ENCODE measurements at places on chromosomes 4 and X.
A peak's percentile ranks its signal among the peaks of the same experiment; 100 is the strongest.

DNA sequence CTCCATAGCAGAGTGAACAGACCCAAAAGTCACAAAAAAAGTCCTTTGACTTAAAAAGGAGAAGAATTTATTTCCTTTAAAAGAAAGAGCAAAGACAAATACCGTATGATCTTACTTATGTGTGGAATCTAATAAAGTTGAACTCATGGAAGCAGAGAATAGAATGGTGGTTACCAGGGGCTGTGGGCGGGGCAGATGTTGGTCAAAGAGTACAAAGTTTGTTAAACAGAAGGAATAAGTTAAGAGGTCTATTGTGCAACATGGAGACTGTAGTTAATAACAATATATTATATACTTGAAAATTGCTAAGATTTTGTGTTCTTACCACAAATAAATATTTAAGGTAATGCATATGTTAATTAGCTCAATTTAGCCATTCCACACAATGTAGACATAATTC lies 173.3 kb upstream of the S100G start:
- DNase-seq, result no peak

- DNase-seq, result peak; percentile 30
Measured at GRCh38 chr4:130336585-130337217, 1240.7 kb downstream of the C4orf33 start.

- DNase-seq, result no peak
Measured at GRCh38 chr4:176883108-176883550, 90.4 kb upstream of the VEGFC start.

- no peak for DNase-seq
Measured at GRCh38 chr4:83677656-83678055, 141.7 kb downstream of the GPAT3 start.

DNA sequence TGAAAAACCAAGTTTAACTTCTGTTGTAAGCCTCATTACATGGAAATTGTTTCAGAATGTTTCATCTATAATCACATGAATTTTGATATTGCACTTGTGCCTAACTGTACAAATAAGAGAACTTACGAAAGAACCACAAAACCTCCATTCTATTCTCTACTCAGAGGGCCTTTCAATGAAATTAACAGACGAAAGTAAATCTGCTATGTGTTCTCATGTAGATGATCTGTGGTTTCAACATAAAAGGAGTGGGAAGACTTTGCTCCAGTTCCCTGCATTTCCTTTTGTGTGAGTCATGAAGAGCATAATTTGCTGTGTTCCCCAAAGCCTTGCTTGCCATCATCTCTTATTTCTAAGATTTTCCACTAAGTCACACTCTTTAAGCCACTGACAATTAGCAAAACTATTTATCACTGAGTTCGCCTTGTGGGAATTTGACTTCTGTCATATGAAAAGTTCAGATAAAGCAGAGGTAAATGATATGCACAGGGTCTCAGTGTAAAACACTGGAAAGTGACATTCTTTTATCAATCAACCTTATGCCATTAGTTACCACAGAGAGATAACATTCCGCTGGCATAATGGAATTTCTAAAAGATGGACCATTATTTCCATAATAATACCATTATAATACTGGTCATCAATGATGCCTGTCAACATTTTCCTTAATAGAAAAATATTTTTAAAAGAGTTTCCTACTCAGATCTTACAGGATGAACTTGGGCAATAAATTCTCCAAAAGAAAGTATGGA lies 329.8 kb downstream of the NR3C2 start:
- DNase-seq, result peak; percentile 67

DNA sequence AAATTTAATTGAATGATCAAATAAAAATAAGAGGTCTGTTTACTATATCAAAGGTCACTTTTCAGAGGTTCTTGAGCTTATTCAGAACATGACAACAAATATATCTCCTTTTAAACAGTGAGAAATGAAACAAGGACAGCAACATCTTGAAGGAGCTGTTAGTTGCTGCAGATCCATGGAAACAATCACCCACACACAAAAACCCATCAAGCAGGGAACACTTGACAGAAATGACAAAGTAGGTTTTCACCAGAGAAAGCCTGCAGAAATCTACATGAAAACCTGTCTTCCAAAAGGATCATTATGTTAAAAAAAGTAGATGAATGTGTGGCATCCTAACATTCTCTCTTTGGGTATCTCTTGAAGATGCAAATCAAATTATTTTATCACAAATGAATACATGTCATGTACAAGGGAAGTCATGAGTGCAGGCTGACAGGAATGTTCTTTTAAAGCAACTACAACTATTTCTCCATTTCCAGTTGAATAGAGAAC lies 203.0 kb downstream of the GRIA2 start:
- DNase-seq, result no peak

DNA sequence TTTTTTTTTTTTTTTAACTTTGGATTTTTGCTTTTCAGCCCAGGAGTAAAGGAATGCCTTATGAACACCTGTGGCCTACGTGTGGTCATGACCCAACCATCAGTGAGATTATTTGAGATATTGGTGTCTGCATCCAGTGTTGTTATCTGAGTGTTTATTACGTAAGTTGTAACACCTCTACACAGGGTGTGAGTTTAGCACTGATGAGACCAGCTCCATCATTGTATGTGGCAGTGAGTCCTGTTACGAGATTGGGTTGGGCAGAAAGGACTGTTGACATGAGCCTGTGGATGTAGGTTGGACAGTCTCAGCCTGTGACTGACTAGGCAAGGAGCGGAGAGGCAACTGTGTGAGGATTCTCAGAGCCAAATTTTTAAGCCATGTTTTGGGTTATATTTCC lies 179.0 kb downstream of the PTTG2 start:
- no peak for DNase-seq

GRCh38 chr4:152245680-152246079 lies 290.2 kb downstream of the FBXW7 start:
- DNase-seq, result no peak

GRCh38 chr4:38723726-38724474 lies 58.9 kb downstream of the TLR10 start:
- DNase-seq, result no peak

- no peak for DNase-seq
Measured at GRCh38 chr4:113052379-113052951, 3.0 kb downstream of the ANK2 start.

GRCh38 chr4:76601791-76602190 lies 166.8 kb downstream of the SHROOM3 start:
- no peak for DNase-seq

GRCh38 chr4:167985565-167985964 lies 106.8 kb upstream of the ANXA10 start:
- no peak for DNase-seq

DNA sequence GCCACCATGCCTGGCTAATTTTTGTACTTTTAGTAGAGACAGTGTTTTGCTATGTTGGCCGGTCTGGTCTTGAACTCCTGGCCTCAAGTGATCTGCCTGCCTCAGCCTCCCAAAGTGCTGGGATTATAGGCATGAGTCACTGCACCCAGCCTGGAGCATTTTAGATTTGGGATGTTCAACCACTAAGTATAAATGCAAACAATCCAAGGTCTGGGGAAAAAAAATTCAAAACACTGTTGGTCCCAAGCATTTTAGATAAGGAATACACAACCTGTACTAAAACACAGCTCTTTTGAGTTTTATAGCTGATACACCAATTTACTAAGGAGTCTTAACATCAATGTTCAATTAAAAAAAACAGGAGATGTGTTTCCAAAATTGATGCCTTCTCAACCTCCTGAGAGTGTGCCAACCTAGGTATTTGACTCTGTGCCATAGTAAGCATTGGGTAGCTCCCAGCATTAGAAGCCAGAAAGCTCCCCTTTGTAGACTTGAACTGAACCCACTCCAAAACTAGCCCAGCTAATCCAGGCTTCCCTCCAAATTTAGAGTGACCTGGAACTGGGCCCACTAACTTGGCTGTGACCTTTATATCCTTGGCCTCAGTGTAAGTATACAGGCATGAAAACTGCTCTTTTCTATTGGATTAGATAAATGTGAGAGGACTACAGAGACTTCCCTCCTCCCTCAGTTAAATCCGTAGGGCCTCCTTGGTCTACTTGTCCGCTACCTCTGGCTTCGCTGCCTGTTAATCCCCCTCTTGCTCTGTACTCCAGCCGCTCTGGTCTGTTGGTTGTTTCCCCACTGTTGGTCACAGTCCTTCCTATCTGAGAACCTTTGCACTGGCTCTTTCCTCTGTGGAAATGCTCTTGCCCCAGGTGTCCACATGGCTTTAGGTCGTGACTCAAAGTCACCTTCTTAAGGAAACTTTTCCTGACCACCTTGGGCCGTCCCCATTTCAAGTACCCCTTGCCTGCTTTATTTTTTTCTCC lies 77.6 kb downstream of the CCKAR start:
- no peak for DNase-seq

DNA sequence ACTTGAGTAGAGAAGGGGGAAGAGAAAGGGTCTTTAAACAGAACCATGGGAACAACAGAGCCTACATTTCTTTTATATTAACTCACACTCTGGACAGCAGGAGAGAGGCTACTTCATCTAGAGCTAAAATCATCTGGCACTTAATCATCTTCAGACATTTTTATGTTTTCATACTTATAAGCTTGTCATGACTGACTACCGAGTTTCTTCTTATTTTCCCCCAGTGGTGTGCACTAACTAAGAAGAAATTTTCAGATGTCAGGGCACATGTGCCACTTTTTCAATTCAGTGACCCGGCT lies 11.8 kb upstream of the RTL5 start:
- DNase-seq, result no peak

- DNase-seq, result no peak
Measured at GRCh38 chrX:16696956-16697355, 15.5 kb downstream of the CTPS2 start.

DNA sequence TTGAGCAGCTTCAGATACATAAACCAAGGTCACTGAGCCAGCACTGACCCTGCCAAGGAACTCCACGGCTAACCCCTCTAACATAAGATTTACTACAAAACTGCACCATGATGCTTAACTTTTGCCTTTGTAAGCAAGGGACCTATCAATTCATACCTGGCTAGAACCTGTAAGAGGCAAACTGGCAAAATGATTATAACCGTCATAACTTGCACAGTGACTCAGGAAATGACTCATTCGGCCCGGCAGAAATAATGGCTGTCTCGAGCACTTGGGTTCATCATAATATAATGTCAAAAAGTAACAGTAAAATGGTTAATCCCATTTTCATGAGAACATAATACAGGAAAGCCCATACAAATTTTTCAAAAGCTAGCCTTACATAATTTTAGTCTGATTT lies 17.2 kb downstream of the RASGEF1B start:
- DNase-seq, result no peak

DNA sequence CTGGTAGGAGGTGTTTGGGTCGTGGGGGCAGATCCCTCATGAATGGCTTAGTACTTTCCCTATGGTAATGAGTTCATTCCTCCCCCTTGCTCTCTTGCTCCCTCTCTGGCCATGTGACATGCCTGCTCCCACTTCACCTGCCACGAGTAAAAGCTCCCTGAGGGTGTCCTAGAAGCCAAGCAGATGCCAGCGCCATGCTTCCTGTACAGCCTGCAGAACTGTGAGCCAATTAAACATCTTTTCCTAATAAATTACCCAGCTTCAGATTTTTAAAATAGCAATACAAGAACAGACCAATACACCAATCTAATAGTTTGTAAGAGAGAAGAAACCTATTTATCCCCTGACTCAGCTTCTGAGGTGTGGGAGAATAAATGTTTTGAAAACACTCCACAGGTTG lies 60.5 kb downstream of the FGFBP1 start:
- no peak for DNase-seq

DNA sequence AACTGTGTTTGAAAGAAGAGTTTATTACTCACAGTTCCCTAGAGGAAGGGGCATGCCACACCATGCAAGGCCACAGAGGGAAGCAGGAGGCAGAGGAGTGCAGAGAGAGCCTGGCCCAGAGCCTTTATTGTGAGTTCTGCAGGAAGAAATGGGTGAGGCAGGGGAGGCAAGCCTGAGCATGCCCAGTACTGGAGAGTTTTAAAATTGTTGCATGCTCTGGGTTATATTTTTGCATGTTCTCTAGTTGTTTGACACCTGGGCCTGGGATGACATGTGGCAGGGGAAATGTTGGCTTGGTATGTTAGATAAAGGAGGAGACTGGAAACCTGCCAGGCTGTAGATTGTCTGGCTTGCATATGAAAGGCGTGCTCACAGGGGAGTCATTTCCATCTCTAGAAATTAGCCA lies 19.7 kb upstream of the CRMP1 start:
- DNase-seq, result no peak

GRCh38 chr4:73181231-73181630 lies 77.4 kb downstream of the ANKRD17 start:
- peak; percentile 67 for DNase-seq

All from suppressor macrophage (primary cell).